ENCODE measurements at places on chromosomes 1 and 21.

GRCh38 chr1:243268751-243269460 is 13.1 kb downstream of the SDCCAG8 start:
- no peak for DNase-seq

- peak; percentile 26 for DNase-seq
These were observed 82.9 kb downstream of the GALNT2 start for GRCh38 chr1:230149751-230150584.

DNA sequence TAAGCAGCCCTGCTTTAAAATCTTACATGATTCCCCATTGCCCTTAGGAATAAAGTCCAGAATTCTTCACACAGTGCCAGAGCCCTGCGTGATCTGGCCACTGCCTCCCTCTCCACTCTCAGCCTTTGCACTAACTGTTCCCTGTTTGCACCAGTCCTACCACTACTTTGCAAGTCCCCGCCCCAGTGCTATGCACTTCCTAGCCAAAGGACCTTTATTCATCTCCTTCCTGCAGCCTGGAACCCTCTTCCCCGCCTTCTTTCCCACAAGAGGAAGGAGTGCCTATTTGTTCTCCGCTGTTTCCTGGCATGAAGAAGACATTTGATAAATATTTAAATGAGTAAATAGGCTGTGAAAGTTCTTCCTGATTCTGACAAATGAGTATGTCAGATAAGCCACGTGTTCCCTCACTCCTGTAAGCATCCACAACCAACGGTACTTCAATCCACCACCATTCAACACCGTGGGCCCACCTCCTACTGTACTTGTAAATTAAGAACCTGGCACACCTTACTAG is 23.9 kb downstream of the CAPN8 start:
- DNase-seq: peak; percentile 65

DNA sequence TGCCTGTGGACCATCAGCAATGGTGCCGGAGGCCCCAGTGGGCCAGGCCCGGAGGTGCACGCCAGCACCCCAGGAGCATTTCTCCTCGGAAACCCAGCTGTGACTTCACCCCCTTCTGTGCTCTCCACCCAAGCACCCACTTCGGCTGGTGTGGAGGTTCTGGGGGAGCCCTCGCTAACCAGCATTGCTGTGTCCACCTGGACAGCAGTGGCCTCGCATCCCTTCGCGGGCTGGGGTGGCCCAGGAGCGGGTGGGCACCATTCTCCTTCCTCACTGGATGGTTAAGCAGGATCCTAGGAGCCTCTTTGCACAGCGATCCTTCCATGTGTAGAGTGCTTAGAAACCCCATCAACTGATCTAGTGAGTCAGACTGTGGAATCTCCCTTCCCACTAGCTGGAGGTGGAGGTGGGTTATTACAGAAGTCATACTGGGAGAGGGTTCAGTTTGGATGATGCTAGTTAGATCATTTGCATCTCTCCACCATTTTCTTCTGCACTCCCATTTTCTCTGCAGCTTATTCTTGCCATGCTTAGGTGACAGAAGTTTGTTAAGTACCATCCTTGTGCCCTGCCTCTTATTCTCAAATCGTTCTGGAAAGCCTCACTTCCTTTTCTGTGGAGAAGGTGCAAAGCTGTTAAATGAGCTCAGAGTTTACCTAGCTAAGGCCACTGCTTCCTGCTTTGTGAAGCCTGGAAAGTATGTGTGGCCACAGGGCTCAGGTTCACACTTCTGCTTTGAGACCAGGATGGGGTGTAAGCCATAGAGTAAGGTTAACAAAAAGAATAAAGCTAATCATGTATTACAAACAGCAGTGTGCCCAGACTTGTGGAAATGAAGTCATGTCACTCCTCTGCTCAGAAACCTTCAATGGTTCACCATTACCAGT is 32.3 kb downstream of the TBX19 start:
- DNase-seq: no peak

DNA sequence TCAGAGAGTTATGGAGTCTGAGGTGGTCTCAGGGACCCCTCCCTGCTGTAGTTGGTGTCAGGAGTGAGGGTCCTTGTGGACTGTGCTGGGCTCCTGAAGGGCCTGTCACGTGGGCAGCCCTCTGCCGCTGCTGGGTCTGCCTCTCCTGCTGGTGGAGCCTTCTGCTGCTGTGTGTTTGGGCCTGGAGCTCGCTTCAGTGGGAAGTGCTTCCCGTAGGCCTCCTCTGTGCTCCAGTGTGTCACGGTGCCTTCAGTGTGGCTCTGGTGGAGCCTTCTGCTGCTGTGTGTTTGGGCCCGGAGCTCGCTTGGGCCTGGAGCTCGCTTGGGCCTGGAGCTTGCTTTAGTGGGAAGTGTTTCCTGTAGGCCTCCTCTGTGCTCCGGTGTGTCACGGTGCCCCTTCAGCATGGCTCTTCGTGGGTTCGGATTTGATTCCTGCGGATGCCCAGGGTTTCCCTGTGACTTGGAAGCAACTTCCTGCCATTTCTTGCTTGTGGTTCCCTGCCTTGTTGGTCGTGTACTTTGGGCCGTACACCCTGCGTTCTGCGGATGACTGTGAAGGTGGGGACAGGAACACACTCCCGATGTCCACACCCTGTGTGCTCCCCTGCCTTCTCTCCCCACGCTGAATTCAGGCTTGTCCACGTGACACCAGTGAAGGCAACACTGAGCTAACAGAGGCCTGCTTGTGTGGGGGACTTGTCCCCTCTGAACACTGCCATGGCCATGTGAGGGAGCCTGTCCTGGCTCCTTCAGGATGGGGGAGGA is 19.5 kb downstream of the C1orf174 start:
- DNase-seq: no peak

DNA sequence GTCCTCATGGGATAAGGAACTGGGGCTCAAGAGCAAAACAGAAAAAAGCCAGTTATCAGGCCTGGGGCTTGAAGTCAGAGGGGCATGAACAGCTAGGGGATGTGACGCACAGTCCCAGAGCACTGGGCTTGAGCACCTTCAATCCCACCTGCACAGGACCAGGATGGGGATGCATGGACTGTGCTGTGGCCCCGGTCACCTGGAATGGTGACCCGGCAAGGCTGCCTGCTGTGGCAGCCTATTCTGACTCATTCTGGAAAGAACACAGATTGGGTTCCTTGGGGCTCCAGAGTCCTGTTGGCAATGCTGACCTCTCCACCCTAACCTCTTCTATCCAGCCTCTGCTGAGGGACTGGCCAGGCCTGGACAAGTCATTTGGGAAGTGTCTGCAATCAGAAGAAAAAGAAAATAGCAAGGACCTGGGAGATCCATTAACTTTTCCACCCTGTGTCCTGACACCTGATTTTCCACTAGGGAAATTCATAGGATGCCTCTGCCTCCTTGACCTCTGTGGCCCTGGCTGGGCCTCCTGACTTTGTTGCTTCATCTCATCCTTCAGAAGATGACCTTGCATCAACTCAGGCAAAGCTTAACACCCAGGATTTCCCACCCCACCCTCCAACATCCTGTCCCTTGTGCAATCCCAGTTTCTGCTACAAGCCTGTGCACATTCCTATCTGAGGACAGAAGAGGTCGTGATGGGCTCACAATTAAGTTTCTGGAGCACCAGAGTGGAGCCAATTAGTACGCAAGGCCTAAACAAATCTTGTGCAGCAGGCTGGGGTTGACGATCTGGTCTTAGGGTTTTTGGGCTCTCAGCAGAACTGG is 17.9 kb upstream of the FMOD start:
- DNase-seq: no peak

DNA sequence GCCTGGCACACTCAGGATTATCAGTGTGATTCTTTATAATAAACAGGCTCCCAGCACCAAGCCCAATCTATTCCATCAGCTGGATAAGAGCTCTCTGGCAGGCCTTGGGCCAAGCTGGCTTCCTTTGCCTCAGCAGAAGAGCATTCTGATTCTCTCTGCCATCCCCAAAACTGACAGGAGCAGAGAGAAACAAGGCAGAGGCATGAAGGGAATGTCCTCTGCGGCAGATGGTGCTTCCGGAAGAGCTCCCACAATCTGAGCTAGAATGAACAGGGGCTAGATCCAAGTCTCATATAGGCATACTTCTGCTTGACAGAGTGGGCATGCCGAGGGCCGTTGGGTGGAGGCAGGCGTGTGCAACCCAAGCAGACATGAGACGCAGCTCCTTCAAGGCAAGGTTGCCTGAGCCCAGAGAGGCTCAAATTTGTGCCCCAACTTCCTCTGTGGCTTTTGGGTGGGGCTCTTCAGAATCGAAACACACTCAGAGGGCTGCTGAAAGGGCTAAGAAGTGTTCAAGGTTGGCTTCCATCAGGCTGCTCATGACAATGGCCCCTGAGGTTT is 4.0 kb downstream of the CAPN2 start:
- peak; percentile 25 for DNase-seq

- no peak for DNase-seq
These were observed 10.8 kb downstream of the MYOM3 start for GRCh38 chr1:24100945-24101737.

All from DMS79 (cell line).